GM03348 (cell line): ENCODE measurements at places on chromosomes 2 and 18.
A peak's percentile ranks its signal among the peaks of the same experiment; 100 is the strongest.

DNA sequence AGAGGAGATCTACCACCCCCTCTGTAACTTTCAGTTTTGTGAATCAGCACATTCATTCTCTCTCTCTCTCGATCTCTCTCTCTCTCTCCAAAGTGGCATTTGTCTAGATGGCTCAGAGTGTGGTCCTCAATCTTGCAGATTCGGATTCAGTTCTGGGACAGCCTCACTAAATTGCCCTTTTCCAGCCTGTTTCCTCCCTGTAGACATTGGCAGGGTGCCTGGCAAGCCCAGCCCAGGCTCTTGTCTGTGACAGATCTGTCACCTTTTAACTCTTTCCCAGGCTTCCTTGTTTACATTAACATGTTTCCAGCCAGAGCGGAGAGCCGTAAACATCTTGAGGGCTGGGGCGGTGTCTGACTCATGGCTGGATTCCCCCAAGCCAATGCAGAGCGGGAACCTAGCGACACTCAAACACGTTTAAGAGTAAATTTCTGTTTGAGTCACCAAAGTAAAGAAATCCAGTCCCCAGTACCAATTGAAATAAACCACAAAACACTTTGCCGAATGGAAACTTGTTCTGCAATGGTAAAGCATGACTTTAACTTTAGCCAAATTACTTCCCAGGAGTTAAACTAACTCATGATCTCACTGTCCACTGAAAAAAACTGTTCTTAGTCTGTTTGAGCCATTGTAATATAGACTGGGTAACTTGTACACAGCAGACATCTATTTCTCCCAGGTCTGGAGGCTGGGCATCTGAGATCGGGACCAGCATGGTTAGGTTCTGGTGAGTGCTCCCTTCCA is 6.6 kb upstream of the CYP27C1 start:
- DNase-seq: peak; percentile 35

GRCh38 chr2:37918742-37919186 is 6.3 kb upstream of the RMDN2 start:
- DNase-seq: no peak

DNA sequence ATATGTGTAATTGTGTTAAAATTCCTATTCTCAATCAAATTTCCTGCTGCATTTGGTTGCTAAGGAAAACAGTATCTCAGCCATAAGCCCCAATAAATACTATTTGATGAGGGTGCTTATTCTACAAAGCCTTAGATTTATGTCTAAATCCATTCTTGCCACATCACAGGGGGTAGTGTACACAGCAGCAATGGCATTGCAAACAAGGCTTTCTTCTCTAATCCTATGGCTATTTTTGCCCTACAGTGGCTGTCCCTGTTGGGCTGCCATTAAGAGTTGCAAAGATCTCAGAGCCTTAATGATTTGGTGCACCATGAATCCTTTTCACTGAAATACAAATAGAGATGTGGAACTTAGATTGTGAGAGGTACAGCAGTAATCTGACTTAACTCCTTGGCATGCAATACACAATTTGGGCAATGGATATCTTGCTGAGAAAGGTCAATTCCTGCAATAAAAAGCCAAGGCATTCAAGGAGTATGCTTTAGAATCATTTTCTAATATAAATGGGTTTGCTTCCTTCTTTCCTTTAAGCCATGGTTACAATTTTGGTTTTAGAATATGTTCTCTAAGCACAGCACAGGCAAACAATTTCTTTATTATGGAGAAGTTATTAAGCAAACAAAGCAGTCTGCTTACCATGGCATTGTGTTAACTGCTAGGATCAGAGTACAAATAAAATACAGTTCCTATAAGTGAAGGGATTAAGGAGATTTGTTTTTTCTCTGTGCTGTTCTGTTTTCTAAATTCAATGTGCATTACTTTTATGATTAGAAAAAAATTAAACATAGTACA is 69.8 kb upstream of the CD302 start:
- DNase-seq: no peak

DNA sequence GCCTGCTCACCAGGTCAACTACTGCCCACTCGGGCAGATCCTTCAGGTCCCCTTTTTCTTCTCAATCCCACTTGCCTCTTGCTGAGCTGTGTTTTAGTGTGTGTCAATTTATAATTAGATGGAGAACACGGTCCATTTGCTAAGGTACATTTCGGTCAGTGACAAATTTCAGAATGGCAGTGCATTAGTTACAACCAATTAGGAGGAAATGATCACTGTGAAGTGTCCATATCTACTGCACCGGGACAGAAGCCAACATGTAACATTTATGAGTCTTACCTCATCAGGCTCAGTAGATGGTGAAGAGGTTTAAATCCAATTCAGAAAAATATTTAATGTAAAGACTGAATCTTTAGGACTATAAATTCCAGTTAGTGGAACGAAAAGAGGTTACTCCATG is 47.7 kb downstream of the CMPK2 start:
- no peak for DNase-seq

DNA sequence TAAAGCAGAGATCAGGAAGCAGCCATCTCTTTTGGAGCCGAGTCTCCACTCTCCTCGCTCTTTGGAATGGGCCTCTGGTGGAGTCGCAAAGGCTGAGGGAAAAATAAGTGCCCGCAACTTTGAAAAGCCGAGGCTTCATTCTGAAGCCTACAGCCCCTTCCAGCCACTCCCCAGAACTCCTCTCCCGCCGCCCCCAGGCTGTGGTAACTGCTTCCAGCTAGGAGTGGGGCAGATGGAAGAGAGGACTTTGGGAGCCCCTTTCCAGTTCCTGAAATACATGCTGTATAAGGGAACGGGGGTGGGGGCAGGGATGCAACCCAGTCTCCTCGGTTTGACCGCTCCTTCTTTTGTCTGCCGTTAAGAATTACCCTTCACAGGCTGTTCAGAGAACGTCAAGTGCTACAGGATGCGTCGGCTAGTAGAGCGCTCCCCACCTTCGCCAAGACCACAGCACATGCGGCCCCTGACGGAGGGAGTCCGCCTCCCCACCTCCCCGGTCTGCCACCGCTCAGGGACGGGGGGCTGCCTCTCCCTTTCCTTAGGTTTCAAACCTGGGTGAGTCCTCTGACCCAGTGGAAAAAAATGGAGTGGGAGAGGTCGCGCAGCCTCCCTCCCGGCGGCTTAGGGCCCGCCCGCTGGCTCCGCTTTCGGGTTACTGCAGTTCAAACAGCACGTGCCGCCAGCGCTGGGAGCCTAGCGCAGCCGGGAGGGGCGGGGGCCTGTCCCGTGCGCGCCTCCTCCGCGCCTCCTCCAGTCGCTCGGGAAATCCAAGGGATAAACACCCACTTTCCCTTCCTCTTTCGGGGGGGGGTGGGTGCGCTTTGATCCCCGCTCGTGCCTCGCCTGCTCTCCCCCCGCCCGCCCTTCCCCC is 4.9 kb downstream of the CYP26B1 start:
- peak; percentile 63 for DNase-seq

GRCh38 chr2:14554849-14555545 is 77.5 kb upstream of the LRATD1 start:
- DNase-seq: no peak

DNA sequence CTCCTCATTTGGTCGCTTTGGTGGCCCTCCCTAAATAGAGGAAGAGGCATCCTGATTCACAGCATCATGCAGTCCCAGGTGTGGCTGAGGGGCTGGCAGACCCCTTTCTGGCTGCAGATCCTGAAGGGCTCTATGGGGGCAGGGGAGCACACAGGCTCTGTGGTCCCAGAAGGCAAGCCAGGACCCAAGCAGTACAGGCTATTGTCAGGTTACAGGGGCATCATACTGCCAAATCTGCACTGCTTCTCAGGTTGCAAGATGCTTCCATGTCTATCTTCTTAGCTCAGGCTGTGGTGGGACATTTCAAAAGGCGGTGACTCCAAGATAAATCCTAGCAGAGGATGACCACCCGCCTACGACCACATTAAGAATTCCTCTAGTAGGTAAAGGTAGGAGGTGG is 54.3 kb downstream of the TTC32 start:
- no peak for DNase-seq

- DNase-seq: peak; percentile 86
Observed at GRCh38 chr2:37378411-37378810, 34.0 kb downstream of the QPCT start.

DNA sequence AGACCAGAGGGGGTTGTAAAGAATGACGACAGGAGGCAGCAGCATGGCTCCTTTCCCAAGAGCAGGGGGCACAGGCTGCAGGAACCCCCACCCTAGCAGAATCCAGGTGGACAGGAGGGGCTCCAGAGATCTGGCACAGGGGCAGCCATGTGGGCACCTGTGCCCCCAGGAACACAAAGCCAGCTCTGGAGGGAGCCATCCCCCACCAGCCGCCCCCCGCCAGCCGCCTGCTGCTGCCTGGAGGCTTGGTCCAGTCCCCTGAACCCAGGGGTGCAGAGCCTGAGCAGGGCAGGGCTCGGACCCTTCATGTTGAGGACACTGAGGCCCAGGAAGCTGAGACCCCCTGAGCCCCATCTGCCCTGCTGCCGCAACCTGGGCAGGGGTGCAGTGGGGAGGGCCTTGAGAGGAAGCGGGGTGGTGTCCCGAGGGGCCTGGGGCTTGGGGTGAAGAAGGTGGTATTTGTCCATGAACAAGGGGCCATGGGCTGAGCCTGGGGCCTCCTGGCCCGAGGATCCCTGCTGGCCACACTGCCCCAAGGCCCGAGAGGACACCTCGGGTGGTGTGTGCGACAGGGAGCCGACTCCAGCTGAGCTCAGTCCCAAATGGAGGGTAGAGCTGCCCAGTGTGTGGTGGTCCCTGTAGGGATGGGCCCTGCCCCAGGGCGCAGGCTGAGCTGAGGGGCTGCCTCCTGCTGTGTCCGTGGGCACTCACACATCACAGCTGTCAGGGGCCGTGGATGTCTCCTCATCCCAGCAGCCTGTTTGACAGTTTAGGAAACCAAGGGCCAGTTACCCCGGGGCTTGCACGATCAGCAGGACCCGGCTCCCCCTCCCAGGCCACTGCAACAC is 39.8 kb upstream of the SNED1 start:
- DNase-seq: no peak

DNA sequence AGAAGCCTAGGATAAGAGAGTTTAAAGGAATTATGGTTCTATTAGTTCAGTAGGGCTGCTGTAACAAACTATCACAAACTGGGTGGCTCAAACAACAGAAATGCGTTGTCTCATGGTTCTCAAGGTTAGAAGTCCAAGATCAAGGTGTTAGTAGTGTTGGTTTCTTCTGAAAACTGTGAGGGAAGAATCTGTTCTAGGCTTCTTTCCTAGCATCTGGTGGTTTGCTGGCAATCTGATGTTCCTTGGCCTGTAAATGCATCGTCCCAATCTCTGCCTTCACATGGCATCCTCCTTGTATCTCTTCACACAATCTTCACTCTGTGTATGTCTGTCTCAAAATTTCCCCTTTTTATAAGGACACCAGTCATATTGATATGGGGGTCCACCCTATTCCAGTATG is 76.3 kb downstream of the MDH1 start:
- no peak for DNase-seq

- no peak for DNase-seq
Observed at GRCh38 chr2:212975333-212975732, 176.1 kb downstream of the IKZF2 start.

- DNase-seq: no peak
Observed at GRCh38 chr18:66694852-66695251, 91.0 kb upstream of the CDH19 start.

- DNase-seq: no peak
Observed at GRCh38 chr2:233822781-233823730, 31.3 kb downstream of the HJURP start.

GRCh38 chr2:16058256-16058655 is 117.9 kb downstream of the MYCN start:
- DNase-seq: no peak

DNA sequence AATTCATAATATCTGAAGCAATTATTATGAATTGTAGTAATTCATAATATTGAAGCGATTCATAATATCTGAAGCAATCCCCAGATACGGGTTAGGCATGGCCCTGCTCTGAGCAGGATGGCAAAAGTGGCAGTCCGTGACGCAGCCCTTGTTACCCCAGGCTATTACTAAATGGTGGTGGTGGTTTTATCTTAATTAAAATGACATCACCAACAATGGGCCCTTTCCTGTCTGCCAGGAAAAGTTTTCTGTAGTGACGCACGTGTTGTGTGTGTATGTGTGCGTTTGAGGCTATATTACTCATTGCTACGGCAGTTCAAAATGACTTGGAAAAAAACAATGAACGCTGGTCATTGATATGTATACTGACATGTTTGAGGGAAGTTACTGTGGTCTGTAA is 10.6 kb upstream of the MOCOS start:
- no peak for DNase-seq

DNA sequence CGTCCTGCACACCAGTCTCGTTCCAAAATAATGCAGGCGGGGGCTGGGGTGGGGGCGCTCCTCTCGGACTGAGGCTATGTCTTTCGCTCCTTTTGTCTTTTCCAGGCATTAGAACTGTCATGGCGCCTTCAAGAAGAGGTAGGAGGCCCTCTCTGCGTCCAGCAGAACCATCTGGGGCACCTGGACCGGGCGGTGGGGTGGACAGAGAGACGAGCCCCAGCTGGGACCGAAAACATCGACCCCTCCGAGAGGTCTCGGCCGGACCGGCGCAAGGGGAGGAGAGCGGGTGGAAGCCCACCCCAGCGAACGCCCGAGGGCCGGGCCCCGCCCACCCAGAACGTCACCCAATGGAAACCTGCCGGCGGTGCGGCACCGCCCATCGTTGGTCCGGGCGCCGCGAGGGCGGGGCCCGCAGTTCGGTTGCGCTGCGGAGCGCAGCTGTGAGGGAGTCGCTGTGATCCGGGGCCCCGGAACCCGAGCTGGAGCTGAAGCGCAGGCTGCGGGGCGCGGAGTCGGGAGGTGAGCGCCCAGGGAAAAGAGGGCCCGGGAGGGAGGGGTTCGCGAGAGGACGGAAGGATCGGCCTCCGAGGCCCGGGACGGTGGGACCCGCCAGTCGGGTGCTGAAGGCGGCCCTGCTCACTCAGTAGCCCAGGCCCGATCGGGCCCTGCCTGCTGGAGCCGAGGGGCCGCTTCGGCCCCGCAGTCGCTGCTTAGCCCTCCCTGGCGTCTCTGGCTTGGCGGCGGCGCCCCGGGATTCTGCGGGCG is at the start of gene NRBP1:
Gene NRBP1, plus strand, starts transcription at position 419 of the 765 bp plus-strand sequence. CDS start 4,643 bp downstream, outside the sequence.
- peak; percentile 98 for DNase-seq

DNA sequence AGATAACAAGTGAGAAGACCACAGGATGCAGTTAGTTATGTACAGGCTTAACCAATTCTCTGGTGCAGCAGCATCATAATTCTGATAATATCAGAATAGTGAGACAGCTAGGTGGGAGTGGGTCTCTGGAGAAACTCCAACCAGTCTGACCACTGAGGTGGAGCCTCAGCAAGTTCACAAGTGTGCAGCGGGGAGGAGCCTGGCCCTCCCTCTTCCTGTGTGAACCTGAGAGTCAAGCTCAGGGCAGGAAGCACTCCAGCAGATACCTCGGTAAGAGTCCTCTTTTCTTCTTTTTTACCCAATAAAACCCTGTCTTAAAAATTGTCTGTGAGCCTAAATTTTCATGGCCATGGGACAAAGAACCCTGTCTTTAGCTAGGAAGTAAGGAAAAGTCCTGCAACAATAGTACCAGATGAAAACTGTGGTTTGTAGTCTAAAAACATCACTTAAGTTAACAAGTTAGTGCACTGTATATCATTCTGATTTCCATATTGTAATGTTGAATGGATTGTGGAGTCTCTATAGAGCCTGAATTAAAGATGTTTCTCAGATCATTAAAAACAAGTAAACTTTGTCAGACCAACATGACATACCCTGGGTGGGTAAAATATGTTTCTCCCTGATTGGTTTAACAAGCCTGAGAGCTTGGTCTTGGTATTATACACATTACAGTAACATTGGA is 370.8 kb downstream of the TMEM182 start:
- no peak for DNase-seq
